ENCODE measurements at places on chromosomes 2 and 18. TPM values are rescaled to one million over a fixed set of nuclear protein-coding genes. Genes with fewer than 3 reads are reported as not detected.

The SIX3 gene
- not detected for total RNA-seq

DNA sequence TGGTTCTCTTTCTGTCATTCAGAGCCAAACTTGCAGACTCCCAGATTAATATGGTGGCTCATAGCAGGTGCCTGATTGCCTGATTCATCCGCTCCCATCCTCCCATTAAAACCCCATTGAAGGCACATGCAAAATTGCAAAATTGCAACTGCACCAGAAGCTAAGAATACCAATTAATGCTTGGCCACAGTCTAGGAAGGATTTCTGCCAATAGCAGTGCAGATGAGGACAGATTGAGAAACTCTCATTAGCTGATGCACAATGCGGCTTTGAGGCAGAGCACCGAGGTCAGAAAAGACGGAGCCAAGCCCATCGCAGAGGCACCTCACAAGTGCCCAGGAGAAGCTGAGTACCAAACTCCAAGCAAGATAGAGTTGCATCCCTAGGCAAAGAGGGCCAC, 172.8 kb downstream of the ARL4C start:
- no peaks in the 10 kb centered on the region for H3K27me3 ChIP-seq
- no peaks in the 10 kb centered on the region for H3K36me3 ChIP-seq
- H3K4me3 ChIP-seq: no peak overlapping the region
- no peak for DNase-seq
- no peak overlapping the region for H3K27ac ChIP-seq
- no peaks in the 10 kb centered on the region for H3K4me1 ChIP-seq

- no peak for DNase-seq
- H3K27me3 ChIP-seq: no peaks in the 10 kb centered on the region
- no peak overlapping the region for H3K27ac ChIP-seq
- no peak overlapping the region for H3K4me3 ChIP-seq
- H3K36me3 ChIP-seq: no peaks in the 10 kb centered on the region
Measured at GRCh38 chr2:197281421-197281820, 29.2 kb downstream of the ANKRD44 start.

DNA sequence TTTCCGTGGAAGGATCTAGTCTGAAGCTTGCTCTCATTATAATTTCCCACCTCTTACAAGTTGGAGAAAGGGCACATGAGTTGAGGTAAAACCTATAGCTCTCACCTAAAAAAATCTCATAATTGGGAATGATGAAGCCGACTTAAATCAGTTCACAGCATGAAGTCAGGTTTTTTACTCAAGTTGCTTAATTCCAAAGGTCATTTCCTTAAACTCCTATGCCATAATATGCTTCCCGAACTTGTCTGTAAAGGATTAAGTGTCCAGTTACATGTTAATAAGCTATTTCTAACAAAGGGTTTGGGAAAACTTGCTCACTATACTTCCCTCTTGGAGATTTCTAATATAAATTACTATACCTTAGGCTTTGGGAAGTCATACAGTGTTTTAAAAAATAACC, 481.2 kb downstream of the NUP35 start:
- DNase-seq: no peak
- H3K36me3 ChIP-seq: no peaks in the 10 kb centered on the region
- no peaks in the 10 kb centered on the region for H3K27me3 ChIP-seq
- H3K4me1 ChIP-seq: no peaks in the 10 kb centered on the region
- no peak overlapping the region for H3K27ac ChIP-seq

- no peaks in the 10 kb centered on the region for H3K27me3 ChIP-seq
- DNase-seq: no peak
- H3K36me3 ChIP-seq: no peaks in the 10 kb centered on the region
- H3K4me3 ChIP-seq: no peak overlapping the region
Measured at GRCh38 chr18:8073167-8073566, 506.1 kb downstream of the PTPRM start.

DNA sequence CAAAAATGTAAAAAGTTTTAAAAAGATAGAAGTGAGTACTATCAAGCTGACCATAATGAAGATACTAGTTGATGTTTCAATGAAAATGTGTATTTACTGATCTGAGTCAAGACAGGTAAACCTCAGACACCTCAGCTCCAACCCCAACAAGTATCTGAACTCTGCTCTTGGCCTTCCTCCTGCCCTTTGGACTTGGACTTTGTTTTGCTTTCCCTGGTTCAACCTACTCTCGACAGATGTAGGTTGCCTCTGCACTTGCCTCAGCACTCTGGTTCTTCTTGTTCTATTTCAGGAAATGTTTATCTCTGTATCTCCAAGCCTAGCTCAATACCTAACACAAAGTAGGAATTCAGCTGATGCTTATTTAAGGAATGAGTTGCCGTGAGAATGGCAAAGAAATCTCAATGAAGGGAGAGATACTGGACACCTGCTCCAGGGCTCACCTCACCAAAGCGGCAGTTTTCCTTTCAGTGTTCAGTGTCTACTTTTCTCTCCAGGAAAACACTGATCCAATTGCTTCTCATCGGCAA, 248.8 kb upstream of the CTAGE1 start:
- peaks cover 10% of the 10 kb centered on the region for H3K4me1 ChIP-seq
- H3K27ac ChIP-seq: no peak overlapping the region
- no peak overlapping the region for H3K4me3 ChIP-seq

The DNER gene
- total RNA-seq: 0.78 TPM

The AQP12A gene
- total RNA-seq: 130 TPM

- H3K4me1 ChIP-seq: no peaks in the 10 kb centered on the region
- H3K27ac ChIP-seq: no peak overlapping the region
- H3K27me3 ChIP-seq: no peaks in the 10 kb centered on the region
- no peak for DNase-seq
- no peaks in the 10 kb centered on the region for H3K36me3 ChIP-seq
Measured at GRCh38 chr2:150513647-150514046, 26.2 kb upstream of the RND3 start.

DNA sequence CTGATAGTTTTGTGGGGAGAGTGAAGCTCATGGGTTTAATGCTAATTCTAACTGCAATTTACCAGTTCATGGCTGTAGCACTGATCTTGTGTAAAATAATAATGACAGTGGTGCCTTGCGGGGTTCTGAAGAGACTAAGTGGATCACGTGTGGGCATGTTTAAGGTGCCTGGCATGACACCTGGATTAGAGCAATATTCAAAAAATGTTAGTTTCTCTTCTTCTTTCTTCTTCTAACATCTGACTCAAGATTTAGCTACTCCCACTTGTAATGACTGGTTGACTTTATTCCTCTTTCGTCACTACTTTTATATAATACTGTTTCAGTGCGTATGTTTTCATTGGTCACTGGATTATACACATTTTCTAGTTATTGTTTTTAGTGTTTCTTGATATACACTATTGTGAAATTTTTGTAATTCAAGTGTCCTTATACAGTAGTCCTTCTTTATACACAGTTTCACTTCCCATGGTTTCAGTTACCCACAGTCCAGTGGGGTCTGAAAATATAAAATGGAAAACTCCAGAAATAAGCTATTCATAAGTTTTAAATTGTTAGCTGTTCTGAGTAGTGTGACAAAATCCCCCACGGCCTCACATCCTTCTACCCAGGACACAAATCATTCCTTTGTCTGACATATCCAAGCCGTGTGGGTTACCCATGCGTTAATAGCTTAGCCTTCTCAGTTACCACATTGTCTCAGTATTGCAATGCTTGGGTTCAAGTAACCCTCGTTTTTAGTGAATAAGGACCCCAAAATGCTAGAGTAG, 662.2 kb upstream of the CNTNAP5 start:
- H3K36me3 ChIP-seq: no peaks in the 10 kb centered on the region
- H3K4me1 ChIP-seq: no peaks in the 10 kb centered on the region
- no peak overlapping the region for H3K4me3 ChIP-seq
- no peaks in the 10 kb centered on the region for H3K27me3 ChIP-seq
- DNase-seq: no peak
- H3K27ac ChIP-seq: no peak overlapping the region

The C2orf78 gene
- total RNA-seq: not detected
